ENCODE measurements at places on chromosomes 6 and 20.
A peak's percentile ranks its signal among the peaks of the same experiment; 100 is the strongest.

GRCh38 chr6:14727494-14728395, 518.1 kb upstream of the JARID2 start:
- no peak for DNase-seq

GRCh38 chr6:5590187-5590586, 328.9 kb downstream of the FARS2 start:
- no peak for DNase-seq

GRCh38 chr6:95795927-95796326, 218.6 kb downstream of the MANEA start:
- DNase-seq, result no peak

- DNase-seq, result no peak
These were observed 226.9 kb upstream of the RREB1 start for GRCh38 chr6:6880745-6881437.

DNA sequence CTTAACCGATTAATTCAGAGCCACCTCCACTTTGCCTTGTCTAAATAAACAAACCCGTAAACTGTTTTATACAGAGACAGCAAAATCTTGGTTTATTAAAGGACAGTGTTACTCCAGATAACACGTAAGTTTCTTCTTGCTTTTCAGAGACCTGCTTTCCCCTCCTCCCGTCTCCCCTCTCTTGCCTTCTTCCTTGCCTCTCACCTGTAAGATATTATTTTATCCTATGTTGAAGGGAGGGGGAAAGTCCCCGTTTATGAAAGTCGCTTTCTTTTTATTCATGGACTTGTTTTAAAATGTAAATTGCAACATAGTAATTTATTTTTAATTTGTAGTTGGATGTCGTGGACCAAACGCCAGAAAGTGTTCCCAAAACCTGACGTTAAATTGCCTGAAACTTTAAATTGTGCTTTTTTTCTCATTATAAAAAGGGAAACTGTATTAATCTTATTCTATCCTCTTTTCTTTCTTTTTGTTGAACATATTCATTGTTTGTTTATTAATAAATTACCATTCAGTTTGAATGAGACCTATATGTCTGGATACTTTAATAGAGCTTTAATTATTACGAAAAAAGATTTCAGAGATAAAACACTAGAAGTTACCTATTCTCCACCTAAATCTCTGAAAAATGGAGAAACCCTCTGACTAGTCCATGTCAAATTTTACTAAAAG, 2.7 kb downstream of the FOXC1 start:
- DNase-seq, result no peak

DNA sequence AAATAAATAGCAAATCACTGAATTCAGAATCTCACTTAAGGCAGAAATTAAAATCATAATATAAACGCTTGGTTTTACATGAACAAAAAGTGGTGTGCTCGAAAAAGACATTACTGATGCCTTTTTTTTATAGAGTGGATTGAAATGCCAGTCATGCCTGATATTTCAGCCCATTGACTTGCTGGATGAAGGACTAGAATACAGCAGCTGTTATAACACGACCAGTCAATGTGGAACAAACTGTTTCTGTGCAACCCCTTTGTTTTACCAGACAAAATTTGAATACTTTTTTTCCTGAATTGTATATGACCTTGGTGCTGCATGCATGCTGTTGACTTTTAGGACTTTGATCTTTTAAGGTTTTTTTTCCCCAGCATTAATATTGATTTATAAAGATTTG, 150.0 kb downstream of the QKI start:
- no peak for DNase-seq

DNA sequence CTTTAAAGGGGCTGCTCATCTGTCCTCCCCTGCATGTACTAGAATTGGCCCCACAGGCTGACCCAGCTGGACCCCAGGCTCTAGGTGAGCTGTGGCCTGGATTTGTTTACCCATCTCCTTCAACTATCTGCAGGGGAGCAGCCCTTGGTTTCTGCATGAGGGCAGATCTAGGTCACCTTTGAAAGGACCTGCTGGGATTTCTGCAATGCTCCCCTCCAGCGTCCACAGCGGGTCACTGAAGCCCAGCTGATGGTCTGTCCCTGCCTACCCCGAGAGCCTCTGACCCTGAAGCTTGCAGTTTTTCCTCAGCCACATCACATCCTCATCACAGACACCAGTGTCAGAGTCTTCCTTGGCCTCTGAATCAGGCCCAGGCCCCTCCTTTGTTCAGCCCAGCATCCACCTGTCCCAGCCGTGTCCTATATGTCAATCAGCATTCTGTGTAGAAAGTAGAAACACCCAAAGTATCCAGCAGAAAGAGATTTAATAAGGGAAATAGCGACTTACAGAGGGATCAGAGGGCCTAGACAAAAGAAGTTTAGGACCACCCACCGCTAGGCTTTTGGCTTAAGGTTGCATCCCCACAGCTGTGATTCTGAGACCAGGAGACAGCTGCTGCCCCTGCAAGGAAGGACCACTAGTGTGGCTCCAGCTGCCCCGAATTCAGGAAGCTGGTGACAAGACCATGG, 243.1 kb downstream of the LRFN2 start:
- DNase-seq, result no peak

- no peak for DNase-seq
These were observed 27.9 kb upstream of the RTF2 start for GRCh38 chr20:56440346-56441007.

DNA sequence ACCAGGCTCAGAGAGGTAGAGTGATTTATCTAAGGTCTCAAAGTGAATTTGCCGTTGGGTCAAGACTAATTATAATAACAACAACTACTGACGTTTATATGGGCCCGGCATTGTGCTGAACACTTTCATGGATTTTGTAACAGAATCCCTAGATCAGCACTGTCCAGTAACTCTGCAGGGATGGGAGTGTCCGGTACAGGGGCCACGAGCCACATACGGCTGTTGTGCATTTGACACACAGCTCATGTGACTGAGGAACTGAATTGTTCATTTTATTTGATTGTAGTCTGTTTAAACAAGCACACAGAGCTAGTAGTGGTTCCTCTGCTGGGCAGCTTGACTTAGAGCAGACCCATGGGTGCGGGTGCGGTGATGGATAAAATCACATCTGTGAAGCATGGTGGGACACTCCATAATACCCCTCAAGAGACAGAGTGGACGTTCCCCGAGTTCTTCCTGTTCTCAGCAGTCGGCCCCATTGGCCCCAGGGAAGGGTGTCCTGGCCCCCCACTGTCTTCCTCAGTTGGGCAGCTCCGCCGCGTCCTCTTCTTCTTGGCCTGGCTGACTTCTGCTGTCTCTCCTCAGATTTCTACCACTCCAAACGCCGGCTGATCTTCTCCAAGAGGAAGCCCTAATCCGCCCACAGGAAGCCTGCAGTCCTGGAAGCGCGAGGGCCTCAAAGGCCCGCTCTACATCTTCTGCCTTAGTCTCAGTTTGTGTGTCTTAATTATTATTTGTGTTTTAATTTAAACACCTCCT, 6.8 kb downstream of the CDKN1A start:
- no peak for DNase-seq

DNA sequence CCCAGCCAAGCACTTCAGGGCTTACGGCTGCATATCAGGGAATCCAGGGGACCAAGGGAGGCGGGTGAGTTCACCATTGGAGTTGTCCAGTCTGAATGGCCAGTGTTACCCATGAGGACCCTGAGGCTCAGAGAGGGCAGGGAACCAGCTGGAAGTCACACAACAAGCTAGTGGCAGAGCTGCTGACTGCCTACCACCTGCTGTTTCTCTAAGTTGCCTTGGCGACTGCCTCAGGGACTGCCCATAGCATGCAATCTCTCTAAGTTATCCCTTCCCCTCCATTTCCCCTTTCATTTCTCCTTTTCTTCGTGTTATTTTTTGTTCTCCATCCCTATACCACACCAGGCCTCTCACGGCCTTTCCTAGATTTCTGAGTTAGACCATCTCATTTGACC, 71.8 kb upstream of the SIRPA start:
- DNase-seq, result no peak

GRCh38 chr6:125995972-125996580, 9.7 kb downstream of the TRMT11 start:
- DNase-seq, result peak; percentile 49

DNA sequence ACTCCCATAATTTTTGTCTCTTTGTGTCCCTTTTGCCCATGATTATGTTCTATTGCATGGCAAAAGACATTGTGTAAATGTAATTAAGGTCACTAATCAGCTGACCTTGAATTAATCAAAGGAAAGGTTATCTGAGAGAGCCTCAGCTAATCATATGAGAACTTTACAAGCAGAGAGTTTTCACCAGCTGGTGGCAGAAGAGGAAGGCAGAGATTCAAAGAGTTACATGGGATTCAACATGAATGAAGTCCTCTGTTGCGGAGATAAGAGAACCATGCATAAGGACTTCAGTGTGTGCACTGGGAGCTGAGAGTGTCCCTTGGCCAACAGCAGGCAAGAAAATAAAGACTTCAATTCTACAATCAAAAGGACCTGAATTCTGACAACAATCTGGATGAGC, 494.1 kb upstream of the ARID1B start:
- no peak for DNase-seq

DNA sequence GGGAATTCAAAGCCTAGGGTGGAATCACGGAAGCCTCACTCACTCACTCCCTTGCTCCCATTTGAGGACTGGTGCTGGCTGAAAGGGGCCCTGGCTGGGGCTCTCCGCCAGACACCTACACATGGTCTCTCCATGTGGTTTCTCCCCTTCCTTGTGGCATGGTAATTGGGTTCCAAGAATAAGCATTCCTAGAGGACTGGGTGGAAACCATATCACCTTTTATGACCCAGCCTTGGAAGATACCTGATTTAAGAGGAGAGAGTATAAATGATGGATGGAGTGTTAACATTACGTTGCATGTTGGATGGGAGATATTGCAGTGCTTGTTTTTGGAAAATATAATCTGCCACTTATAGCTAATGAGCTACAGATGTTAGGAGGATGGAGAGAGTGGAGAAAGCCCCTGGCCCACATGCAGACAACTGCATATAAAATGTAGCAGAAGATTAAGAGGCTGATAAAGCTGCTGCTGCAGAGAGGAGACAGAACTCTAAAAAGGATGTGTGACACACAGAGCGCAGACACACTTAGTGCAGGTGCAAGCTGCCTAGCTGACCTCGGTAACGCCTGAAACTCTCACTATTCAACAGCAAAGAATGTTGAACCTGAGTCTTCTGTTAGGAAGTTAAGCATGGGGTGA, 23.3 kb upstream of the CDKN1A start:
- DNase-seq, result no peak

GRCh38 chr6:63372951-63373533, 53.3 kb upstream of the LGSN start:
- no peak for DNase-seq

DNA sequence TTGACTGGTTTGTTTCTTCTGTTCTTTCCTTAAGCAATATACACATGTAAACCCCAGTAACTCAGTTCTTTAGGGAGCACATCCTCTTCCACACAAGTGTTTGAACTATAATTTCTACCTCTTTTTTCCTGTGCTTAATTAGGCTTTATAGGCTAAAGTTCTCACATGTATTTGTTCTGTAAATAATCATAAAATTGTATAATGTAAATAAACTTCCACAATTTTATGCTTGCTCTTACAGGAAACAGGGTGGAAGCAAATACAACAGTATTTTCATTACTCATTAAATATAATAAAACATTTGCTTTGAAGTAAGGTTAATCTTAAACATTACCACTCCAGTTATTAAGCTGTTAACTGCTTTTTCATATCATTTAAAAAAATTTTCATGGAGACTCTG, 26.9 kb downstream of the GPRC6A start:
- DNase-seq, result no peak

DNA sequence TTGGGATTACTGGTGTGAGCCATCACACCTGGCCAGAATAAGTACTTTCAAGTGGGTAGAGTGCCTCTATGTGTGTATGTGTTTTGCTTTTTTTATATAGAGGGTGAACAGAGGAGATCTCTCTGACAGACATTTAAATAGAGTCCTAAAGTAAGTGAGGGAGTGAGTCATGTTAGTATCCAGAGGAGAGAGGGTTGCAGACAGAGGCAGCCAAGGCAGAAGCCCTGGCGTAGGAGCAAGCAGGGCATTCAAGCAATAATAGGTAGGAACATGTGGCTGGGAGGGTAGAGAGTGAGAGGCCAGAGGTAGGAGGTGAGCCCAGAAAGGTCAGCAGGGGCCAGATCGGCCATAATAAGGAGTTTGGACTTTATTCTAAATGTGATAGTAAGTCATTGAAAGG, 48.9 kb downstream of the PHF20 start:
- peak; percentile 39 for DNase-seq

- no peak for DNase-seq
These were observed 1.9 kb downstream of the HLA-DPA1 start for GRCh38 chr6:33071569-33071968.

- DNase-seq, result peak; percentile 48
These were observed 1013.8 kb upstream of the CITED2 start for GRCh38 chr6:140388192-140388802.

DNA sequence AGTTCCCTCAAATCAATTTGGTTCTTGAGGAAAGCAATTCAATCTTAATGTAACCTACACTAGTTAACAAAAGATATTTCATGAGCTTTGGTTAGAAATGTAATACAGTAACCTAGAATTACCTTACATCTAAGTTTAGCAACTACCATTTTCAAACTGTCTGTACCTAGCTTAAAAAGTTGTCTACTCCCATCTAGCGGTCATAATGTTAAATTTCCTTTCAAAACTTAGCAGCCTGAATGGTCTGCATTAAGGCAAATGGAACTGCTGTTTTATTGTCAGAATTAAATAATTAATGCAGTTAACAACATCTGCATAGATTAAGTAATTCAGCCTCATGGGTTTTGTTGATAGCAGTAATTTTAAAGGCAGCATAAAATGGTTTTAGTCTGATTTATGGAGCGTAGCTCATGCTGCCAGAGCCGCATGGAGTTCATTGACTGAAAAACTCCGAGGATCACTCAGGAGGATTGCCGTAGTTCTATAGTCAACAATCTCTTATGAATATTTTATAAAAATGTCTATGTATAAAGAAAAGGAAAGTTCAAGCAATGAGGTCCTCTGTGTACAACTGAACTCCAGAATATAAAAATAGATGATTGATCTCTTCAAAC, 485.4 kb upstream of the MANEA start:
- peak; percentile 40 for DNase-seq

GRCh38 chr20:26169506-26169905, 472.9 kb upstream of the ZNF337 start:
- peak; percentile 63 for DNase-seq

GRCh38 chr6:122129313-122130025, 270.0 kb upstream of the HSF2 start:
- no peak for DNase-seq

DNA sequence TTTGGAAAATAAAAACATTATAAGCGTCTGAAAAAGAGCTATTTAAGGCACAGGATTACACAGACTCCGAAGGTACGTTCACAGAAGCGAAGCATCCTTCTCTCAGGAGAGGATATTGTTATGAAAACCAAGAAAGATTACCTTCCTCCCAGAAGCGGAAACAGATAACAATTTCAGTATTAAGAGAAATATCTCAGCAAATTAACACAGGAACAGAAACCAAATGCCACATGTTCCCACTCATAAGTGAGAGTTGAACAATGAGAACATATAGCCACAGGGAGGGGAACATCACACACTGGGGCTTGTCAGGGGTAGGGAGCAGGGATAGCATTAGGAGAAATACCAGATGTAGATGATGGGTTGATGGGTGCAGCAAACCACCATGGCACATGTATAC, 109.7 kb downstream of the CDK19 start:
- no peak for DNase-seq

- DNase-seq, result no peak
These were observed 100.3 kb downstream of the ARHGAP18 start for GRCh38 chr6:129609635-129610034.

GRCh38 chr6:14206391-14206790, 88.8 kb downstream of the CD83 start:
- DNase-seq, result no peak

Measured in AG10803 (cell line).